Activated T-cell treated with anti-CD3 and anti-CD28 coated beads, Interleukin-2, amount 50 U/mL, for 48 hours (primary cell): ENCODE measurements at places on chromosomes 6 and 20.

- no peak for DNase-seq
These were observed 104.1 kb upstream of the AKIRIN2 start for GRCh38 chr6:87806099-87806498.

DNA sequence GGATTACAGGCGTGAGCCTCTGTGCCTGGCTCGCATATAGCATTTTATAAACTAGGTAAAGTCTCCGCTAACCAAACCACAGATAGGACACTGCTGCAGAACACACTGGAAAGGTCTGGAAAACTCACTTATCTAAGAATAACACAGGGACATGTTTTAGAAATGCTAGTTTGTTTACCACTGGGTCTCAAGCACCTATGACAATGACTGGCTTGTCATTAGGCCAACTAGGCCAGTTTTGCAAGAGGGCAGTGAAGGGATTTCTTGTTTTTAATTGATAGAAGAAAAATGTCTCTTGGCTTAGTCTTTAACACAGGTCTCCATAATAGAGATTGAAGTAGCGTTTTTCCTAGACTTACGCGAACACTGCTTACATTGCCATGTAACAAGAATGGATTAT is 201.4 kb downstream of the TMEM242 start:
- no peak for DNase-seq

DNA sequence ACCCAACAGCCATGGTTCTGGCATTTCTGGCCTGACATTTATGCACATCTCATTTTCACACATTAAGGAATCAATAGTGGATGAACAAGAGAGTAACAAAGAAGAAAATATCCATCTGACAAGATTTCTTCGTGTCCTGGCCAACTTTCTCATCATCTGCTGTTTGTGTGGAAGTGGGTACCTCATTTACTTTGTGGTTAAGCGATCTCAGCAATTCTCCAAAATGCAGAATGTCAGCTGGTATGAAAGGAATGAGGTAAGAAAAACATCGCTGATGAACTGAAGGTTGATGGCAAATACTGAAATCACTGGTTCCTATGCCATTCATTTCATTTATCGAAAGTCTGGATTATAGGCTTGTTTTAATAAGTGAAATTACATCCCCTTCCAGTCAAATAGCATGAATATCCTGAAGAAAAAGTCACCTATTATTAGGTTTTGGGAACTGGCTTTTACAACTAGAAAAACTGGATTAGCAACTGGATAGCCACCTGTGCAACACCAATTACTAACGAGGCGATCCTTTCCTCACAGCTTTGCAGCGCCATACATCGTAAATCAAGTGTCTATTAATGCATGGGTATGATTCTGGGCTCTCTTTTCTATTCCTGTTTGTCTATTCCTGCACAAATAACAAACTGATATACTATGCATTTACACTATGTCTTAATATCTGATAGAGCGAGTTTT is 50.2 kb upstream of the NOP56 start:
- no peak for DNase-seq

DNA sequence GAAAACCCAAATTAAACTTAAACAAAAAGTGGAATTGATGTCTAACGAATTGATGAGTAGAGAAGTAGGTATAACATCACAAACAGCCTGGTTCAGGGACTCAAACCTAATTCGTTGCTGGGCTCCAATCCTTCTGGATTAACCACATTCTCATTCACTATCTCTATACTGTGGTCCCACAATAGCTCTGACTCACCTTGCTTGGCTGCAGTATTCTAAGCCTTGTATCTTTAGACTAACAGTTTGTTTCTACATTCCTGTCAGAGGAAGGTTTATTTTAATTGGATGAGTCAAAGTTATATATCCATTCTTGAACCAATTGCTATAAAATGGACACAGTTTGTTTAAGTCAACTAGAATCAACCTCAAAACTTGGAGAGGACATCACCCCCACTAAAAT is 530.5 kb upstream of the PTCHD4 start:
- DNase-seq, result no peak

DNA sequence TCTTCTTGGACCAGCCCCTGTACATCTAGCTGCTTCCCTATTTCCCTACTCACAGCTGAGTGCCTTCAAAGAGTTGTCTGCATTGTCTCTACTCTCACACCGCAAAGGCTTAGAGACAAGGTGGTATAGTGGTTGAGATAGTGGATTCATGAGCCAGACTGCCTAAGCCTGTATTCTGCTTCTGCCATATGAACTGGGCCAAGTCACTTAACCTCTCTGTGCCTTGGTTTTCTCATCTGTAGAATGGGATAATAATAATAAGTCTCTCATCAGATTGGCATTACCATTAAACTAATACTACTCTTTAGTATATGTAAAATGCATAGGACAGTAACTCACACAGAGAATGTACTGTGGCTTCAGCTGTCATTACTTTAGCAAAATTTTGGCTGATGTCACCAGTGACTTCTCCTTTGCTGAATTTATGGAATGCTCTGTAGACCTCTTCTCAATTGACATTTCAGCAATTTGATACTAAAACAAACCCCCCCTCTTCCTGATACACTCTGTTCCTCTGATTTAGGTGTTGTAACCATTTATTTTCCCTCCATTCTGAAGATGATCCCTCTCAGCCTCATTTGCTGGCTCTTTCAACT is 156.1 kb downstream of the ADAT2 start:
- no peak for DNase-seq

DNA sequence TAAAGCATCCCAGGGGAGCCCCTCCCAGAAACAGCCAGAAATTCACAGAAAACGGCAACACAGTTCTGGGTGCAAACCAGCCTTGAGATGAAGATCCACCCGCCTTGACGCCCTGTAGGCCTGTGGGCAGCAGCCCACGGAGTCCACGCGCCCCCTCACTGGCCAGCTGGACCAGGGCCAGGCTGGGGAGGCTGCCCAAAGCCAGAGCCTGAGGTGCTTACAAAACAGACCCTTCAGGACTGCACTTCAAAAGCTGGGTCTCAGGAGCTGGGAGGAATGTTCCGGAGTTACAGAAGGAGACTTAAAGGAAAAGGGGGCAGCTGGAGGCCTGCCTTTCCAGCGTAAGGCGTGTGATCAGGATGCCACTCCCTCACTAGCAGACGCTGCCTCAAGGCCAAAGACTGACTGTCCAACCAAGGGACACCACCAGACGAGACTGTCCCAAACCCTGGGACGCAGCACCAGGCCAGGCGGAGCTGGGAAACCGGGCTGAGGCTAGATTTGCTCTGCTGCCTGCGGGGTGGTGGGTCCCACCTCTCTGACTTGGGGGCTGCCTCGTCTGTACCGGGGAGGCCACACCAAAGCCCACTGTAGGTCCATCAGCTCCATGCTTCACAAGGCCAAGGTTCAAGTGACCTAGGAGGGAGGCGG is 48.1 kb downstream of the RRBP1 start:
- no peak for DNase-seq

GRCh38 chr6:28205879-28206278 is 19.2 kb upstream of the ZSCAN9 start:
- no peak for DNase-seq

- DNase-seq, result no peak
These were observed 161.2 kb downstream of the HS3ST5 start for GRCh38 chr6:114181664-114182063.

DNA sequence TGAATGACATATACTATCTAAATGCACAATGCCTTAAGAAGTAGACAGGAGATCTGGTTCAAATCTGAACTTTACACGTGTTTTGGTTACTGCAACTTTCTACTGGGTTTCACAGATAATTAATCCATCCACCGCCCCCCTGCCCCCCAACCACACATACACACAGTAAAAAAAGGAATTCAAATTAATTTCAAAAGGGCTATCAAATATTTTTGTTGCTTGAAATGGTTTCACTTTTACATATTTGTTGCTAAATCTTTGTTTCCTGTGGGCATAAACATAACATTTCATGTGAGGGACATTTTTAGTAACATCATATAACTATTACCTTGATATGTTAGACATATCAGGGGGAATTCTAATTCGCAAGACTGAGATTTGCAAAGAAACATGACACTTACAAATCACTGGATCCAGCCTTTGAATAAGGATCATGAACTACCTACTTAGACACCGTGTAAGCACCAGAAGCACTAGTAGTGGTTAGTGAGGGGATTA is 7.5 kb downstream of the NEDD9 start:
- DNase-seq, result peak; percentile 44

DNA sequence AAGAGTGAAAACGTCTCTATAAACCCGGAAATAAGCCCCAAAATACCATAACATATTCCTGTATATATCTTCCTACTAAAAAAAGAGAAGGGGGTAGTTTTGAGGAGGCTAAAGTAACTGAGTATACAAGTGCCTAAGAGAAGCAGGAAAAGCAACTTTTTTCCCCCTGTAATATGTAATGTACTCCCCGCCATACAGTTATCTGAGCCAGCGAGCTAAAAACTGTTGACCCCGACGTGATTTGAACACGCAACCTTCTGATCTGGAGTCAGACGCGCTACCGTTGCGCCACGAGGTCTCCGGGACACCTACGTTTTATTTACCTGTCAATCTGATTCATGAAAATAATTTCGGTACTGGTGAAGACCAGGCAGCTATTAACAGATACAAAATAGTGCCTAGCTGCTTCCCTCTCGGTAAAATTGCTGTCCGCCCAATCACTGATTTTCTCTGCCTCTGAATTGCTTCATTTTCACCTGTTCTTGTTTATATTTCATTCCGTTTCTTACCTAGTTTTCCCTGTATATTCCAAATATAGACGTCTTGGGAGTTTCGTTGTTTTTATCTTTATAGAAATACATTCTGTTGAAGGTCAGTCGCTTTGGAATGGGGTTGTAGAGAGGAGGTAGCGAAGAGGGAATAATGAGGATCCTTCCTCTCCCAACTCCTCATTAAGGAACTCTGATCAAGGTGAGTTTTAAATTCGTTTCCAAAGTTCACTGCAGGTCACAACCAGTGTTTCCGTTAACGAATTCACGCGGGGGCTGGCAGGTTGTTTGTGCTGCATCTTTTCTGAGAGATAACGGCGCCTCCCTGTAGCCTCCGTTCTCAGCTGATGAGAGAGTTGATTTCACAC is 33.6 kb upstream of the BTN3A2 start:
- peak; percentile 81 for DNase-seq

DNA sequence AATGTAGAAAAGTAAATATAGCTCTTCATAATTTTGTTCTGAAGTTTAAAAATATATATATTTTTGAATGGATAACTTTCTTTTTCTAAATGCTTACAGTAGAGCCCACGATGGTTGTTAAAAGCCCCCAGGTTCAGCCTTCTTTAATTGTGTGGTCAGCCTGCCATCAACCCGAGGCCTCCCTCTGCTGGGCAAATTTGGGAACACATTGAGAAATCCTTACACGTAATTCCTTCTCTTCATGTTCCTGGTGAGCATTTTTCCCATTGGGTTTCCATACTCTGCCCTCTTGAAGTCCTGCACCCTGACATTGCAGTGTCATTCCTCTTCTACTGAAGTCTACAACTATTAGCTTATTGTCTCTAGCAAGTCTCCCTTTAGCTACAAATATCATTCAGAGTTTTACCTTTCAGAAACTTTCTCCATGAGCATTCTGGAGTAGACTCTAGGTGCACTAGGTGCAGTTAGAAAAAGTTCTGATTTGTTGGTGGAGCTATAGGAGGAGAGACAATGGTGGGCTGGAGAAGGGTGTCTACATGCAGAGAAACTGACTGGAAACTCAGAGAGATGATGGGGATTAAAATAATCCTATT is 40.6 kb downstream of the TRIM38 start:
- DNase-seq, result peak; percentile 53

- DNase-seq, result no peak
These were observed 80.9 kb downstream of the RNGTT start for GRCh38 chr6:88882536-88882935.

GRCh38 chr6:54217018-54217417 is 91.2 kb upstream of the TINAG start:
- DNase-seq, result no peak

- DNase-seq, result no peak
These were observed 181.2 kb upstream of the CCN2 start for GRCh38 chr6:132132422-132132821.

GRCh38 chr6:24323632-24324337 is 34.1 kb downstream of the DCDC2 start:
- no peak for DNase-seq

DNA sequence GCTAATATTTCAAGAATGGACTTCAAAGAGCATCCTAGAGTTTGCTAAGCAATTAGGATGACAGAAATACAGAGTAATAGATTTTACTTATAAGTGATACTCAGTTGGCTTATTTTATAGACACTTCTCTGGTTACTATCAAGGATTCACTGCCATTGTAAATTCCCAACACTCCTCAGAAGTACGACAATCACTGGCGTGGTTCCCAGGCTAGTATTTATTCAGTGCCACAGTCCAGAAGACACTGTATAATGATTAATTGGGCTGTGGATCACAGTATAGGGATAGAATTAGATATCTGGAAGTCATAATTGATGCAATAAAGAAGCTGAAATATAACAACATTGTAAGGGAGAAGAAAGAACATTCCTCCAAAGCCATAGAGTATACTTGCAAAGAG is 15.7 kb downstream of the MANEA start:
- DNase-seq, result no peak

- no peak for DNase-seq
These were observed 95.5 kb upstream of the AGPAT4 start for GRCh38 chr6:161369339-161369738.

DNA sequence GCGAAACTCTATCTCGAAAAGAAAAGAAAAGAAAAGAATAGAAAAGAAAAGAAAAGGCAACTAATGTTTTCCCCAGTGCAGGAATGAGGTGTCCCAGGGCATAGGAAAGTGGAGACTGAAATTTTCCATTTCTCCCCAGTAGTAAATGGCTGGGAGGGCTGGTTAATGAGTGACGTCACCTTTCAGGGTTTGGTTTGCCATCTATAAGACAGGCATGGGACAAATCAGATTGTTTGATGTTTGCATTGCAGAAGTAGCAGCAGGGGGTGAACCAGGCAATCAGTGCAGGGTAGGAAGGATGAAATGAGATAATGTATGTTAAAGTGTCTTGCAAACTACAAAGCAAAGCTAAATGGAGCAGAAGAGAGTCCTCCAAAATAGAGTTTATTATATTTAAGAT is 533.4 kb downstream of the PKHD1 start:
- no peak for DNase-seq

- no peak for DNase-seq
These were observed 79.7 kb downstream of the GRM4 start for GRCh38 chr6:34066218-34066571.

DNA sequence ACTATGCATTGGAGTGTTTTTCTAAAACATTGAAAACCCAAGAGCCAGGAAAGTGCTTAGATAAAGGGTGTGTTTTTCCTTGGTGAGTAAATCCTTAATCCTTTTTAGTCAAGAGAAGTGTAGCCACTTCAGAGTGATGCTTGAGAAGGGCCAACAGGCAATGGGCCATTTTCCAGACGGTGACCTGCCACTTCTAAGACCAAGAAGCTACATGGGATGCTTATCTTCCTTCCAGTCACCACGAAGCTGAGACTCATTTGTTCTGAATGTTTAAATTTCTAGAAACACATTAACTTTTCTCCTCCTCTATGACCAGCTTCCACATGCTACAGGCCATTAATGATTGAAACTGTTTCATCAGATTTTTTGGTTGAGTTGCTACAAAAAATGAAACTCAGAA is 34.4 kb upstream of the NHSL1 start:
- no peak for DNase-seq

- DNase-seq, result no peak
These were observed 694.9 kb downstream of the PRKN start for GRCh38 chr6:162032620-162033019.
